Activated CD4-positive, alpha-beta memory T cell treated with anti-CD3 and anti-CD28 coated beads, Interleukin-2, amount 10 ng/mL, durations not matched to agents 7 days and 5 days (primary cell): ENCODE measurements at places on chromosomes 13 and 19. TPM values are rescaled to one million over a fixed set of nuclear protein-coding genes. Genes with fewer than 3 reads are reported as not detected.
A peak's percentile ranks its signal among the peaks of the same experiment; 100 is the strongest.

DNA sequence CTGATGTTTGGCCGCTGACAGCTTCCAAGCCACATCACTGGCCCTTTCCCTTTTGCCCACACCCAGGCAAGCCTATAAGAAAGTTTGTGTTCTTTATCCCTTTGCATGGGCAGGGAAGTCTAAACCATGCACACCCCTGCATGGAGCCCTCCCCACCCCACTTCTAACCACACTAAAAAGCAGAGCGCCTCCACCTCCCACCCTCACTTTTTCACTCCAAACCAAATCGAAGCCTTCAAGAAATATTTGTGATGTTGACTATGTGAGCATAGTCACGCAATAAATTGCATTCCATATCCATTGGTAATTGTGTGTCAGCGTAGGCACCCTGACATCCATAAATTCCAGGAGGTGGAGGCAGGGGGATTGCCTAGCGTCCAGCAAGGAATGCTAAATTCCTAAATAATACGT, 104.4 kb upstream of the LSM14A start:
- no peaks in the 10 kb centered on the region for H3K4me1 ChIP-seq
- no peak overlapping the region for H3K27ac ChIP-seq
- H3K4me3 ChIP-seq: no peak overlapping the region
- H3K36me3 ChIP-seq: no peaks in the 10 kb centered on the region
- no peak for DNase-seq

GRCh38 chr19:13172346-13173138, 22.3 kb downstream of the IER2 start:
- H3K27me3 ChIP-seq: no peaks in the 10 kb centered on the region
- H3K27ac ChIP-seq: peak overlapping the region; percentile 90
- DNase-seq: peak; percentile 71
- peak overlapping the region; percentile 78 for H3K4me3 ChIP-seq
- peaks cover 14% of the 10 kb centered on the region for H3K36me3 ChIP-seq
- H3K4me1 ChIP-seq: peaks cover 59% of the 10 kb centered on the region

GRCh38 chr13:31267126-31267784, 67.5 kb downstream of the B3GLCT start:
- no peak overlapping the region for H3K4me3 ChIP-seq
- no peak for DNase-seq
- no peaks in the 10 kb centered on the region for H3K27me3 ChIP-seq
- H3K36me3 ChIP-seq: peaks cover 17% of the 10 kb centered on the region
- no peaks in the 10 kb centered on the region for H3K4me1 ChIP-seq
- H3K27ac ChIP-seq: no peak overlapping the region

ZNF627 gene
- total RNA-seq: 6.7 TPM

KASH5 gene
- total RNA-seq: 0.73 TPM
